ENCODE measurements at places on chromosomes 4 and X. TPM values are rescaled to one million over a fixed set of nuclear protein-coding genes. Genes with fewer than 3 reads are reported as not detected.

DNA sequence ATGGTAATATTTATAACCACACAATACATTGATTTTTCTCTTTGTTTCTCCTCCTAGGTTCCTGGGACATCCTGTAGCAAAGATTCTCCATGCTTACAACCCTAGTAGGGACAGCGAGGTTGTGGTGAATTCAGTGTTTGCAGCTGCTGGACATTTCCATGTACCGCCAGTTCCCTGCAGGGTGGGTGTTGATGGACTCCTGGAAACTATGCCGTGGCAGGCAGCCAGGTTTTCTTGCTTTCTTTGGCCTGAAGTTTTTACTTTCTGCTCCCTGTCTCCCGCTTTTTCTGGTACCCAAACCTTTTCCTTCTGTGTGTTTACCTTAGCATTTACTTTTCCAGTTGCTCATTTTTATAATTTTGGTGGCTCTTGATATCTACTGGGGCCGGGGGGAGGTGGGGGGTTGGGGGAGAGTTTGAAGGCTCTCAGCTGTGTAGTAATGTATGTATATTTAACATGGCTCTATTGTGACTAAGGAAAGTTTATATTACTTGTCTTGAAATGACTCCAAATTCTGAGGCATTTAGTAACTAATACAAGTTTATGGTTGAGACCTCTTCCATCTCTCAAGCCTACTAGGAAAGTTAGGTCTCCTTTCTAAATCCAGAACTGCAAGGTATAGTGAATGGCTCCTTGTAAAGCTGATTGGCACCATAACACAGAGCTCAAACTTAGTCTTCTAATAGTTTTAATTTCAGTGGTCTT is 89.7 kb downstream of the TMEM131L start:
- H3K27me3 ChIP-seq = no peaks in the 10 kb centered on the region
- H3K4me1 ChIP-seq = no peaks in the 10 kb centered on the region
- peak; percentile 76 for DNase-seq
- no peak overlapping the region for H3K4me3 ChIP-seq

FGF13 gene
- total RNA-seq = 51.7 TPM

- no peaks in the 10 kb centered on the region for H3K4me1 ChIP-seq
- H3K27ac ChIP-seq = no peak overlapping the region
- no peak for DNase-seq
- no peaks in the 10 kb centered on the region for H3K27me3 ChIP-seq
Observed at GRCh38 chr4:53782458-53782845, 191.2 kb upstream of the LNX1 start.

EFNB1 gene
- 17.2 TPM for total RNA-seq

DNA sequence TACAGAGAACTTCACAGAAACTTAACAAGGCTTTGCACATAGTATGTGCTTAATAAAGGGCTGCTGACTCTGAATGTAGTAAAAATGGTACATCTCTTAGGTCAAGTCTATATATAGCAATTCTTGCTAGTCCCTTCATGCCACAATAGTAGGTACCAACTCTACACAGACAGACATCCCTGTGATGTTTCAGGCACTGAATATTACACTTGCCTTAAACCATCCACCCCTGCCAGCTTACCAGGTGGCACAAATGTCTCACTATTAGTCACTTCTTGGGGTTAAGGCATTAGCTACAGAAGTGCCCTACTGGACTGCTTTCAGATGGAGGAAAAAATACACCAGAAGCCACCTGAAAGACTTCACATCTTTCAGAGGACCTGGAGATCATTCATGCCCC is 86.3 kb upstream of the CITED1 start:
- no peak for DNase-seq
- H3K4me3 ChIP-seq = no peak overlapping the region
- no peaks in the 10 kb centered on the region for H3K27me3 ChIP-seq
- no peak overlapping the region for H3K27ac ChIP-seq

MEPE gene
- not detected for total RNA-seq

DNA sequence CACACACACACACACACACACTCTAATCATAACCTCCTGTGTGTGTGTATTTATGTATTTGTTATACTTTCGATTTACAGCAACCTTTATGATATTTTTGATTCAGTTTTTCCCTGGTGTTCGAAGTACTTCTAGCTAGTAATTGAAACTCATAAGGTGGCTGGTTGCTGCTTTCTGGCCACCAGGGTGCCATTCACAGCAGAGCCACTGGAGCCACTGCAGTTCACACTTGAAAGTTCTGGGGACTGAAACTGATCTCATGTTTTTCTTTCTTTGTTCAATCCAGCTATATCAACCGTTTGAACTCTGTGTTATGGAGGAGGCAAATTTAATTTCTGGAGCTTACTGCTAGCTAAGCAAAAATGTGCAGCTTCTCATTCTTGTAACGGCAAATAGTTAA is 419.4 kb downstream of the ADGRL3 start:
- H3K4me3 ChIP-seq = no peak overlapping the region
- no peak for DNase-seq
- H3K36me3 ChIP-seq = no peaks in the 10 kb centered on the region

DNA sequence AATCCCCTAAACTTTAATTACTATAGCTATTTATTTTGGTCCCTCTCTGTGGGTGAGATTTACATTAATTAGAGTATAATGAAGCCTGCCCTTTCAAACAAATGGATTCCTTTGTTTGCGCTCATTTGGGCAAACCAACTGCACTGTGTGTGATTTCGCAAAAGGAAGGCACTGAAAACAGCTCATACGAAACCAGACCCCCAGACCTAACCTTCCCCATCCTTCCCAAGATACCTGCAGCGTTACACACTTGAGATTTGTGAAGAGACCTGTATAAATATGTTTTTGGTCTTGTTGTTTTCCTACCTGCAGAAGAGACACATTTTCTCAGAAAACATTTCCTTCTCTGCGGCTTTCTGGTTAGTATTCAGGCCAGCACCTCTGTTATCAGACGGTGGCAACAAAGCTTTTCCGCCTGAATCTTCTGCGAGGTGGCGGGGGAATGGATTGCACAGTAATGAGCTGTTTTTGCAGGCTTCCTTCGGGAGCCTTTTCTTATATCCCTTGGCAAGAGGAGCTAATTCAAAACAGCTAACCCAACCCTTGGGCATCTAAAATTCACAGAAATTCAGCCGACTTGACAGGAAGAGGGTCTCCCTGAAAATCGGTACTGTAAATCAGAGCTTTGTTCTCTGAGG is 47.6 kb downstream of the CBLL2 start:
- no peak overlapping the region for H3K27ac ChIP-seq
- H3K4me1 ChIP-seq = no peaks in the 10 kb centered on the region
- H3K27me3 ChIP-seq = no peaks in the 10 kb centered on the region
- no peaks in the 10 kb centered on the region for H3K36me3 ChIP-seq
- no peak overlapping the region for H3K4me3 ChIP-seq
